RPMI8226 (cell line): ENCODE measurements at places on chromosomes 5 and 9.

DNA sequence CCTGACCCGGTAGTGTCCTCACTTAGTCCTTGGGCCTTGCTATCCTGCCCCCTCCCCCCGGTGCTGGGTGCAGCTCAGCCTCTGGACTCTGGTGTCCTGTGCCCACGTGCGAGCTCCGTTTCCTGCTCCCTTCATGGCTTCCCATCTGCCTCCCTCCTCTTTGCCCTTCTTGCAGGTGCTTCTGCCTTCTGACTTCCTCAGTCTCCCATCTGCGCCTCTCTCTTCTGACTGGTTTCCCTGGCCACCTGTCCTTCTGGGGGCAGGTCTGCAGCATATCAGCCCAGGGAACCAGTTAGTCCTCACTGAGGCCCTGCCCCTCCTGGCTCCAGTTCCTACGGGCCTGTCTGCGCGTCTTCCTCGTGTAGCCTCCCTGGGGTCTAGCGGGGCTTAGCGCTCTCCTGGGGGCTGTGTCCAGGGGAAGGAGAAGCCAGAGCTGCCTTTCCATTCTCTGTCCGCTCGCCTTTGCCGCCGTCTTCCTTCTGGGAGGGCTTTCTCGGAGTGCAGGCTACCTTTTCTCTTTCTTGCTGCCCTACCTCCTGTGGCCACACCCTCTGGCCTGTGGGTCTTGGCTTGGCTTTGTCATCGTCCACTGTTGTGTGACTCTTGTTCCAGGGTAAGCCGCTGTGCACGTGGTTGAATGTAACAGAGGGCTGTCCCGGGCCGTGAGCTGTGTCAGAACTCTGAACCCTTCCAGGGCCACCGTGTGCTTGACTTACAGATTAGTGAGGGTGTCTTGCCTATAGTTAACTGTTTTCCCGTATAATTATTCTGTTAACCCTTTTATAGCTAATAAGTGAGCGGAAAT, 51.8 kb downstream of the EHMT1 start:
- DNase-seq: no peak

GRCh38 chr9:16090907-16091629, 538.2 kb downstream of the CCDC171 start:
- peak; percentile 37 for DNase-seq

- no peak for DNase-seq
Measured at GRCh38 chr9:8955315-8955714, 1155.7 kb upstream of the DMAC1 start.

DNA sequence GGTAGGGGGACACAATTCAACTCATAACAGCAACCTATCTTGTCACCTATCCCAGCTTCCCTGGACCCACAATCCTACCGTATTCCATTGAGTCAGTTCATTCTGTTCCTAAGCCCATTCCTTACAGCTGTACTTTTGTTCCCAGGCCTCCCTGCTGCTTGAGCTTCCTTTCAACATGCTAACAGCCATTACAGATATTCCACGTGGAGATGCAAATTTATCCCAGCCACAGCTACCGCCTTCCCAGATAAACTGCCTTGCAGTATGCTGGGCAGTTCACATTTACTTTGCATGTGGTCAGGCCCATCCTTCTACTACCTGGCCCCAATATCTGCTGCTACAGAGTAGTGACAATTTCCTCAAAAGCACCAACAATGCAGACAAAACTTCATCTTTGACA, 23.0 kb downstream of the RIGI start:
- DNase-seq: no peak

DNA sequence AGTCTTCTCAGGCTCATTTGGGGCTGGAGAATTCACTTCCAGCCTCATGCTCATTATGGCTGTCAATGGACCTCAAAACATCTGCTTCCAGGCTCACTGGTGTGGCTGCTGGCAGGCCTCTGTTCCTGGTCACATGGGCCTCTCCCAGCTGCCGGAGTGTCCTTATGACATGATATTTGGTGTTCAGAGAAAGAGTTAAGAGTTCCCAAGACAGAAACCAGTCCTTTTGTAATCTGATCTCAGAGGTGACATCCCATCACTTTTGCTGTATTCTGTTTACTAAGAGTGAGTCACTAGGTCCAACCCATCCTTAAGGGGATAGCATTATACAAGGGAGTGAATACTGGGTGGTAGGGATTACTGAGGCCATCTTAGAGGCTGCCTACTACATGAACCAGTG, 104.6 kb downstream of the CACNA1B start:
- DNase-seq: no peak

DNA sequence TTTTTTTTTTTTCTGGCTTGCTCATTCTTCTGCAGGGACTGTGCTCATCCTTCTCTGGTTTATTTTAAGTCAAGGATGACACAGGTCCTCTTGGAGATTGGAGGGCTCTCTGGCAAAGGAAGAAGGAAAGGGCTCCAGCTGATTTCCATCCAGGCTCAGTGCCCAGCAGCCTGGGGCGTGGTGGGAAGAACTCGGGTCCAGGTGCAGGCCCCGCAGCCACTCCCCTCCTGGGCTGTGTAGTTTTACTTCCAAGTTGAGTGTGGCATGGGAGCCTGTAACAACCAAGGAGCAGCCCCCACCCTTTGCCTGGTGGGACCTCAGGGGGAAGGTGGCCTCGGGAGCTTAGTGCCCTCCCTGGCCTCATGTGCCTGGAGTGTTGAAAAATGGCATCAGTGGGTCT, 58.9 kb downstream of the ANKRD33B start:
- no peak for DNase-seq

DNA sequence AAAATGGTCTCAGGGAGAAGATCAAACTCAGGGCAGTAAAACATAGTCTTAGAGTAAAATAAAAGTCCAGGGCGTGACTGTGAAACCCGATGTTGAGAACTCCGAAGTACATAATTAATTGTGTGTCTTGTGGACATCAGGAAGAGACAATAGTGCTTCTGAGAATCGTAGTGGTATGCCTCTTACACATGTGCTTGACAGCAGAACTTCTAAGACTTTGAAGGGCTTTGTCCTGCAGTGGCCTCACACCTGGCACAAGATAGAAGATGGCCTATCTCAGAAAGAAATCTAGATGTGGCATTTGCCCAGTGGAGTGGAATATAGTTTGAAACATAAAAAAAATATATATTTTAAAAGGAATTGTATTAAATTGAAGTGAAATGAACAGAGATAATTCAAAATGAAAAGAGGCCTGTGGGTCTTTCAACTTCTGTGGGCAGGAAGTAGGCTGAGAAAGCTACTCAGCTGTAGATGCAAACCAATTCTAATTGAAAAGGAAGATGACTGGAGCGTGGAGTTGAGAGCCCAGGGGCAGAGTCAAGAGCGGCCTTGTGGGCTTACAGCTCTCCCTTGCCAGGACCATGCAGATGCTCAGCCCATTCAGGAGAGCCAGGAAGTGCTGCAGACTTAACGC, 468.4 kb downstream of the KDM4C start:
- DNase-seq: no peak

DNA sequence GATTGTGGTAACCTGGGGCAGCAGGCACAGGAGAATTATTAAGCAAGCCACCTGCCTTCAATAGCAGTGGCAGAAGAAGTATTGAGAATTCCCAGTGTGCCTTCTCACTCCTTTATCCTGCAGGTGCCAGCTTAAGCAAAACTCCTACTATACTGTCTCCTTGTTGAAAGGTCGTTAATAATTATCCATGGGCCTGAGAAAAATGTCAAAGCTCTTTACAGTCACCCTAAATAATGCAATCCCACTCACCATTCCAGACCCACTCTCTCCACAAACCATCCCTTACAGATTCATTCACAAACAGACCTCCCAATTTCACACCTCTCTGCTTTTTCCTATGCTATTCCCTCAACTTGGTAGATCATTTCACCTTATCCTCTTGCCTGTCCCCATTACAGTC, 161.5 kb upstream of the TRIM32 start:
- no peak for DNase-seq
